ENCODE measurements at places on chromosomes 1 and 21.
A peak's percentile ranks its signal among the peaks of the same experiment; 100 is the strongest.

GRCh38 chr1:15196807-15197530, 43.4 kb downstream of the TMEM51 start:
- DNase-seq: no peak

DNA sequence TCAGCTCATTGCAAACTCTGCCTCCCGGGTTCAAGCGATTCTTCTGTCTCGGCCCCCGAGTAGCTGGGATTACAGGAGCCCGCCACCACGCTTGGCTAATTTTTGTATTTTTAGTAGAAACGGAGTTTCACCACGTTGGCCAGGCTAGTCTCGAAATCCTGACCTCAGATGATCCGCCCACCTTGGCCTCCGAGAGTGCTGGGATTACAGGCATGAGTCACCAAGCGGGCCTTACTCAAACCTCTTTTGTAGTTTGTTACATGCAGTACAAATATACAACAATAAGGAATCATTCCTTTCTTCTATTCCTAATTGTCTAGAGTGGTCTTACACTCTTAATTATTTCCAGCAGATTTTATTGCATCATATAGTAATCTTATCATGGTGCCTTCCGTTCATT, 16.6 kb downstream of the SPATA17 start:
- no peak for DNase-seq

DNA sequence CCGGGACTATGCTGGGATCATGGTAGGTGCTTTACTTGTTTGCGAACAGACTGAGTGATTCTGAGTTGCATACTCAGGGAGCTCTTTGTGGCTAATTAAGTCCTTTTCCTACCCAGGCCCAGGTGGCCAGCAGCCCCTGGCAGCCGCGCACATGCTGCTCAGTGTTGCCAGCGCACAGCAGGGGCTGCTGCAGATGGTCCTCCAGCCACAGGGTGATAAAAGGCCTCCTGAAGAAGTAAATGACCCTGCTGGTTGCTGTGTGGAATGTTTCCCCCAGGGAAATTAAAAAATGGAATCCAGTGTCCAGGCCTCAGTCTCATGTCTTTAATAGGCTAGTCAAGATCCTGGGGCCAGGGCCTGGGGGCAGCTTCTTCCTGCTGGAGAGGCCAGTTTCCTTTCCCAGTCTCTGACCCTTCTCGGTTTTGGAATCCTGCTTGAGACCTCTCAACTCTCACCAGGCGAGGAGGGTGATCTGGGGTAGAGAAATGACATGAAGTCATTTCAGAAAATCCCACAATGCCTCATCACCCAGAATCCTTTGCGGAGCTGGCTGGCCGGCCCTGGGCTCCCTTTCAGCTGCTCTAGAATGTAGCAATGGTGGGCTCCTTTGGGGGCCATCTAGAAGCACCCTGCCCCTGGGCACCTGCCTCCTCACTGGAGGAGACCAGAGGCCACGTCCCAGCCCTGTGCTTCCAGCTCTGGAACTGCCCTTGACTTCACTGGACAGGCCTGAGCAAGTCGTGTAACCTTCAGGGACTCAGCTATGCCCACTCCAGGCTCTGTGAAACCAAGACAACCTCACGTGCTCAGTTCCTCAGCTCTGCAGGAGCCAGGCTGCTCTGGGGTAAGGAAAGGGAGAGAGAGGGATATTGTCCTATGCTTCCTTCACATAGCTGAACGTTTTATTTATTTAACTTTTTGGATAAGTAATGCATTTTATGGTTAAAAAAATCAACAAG, 131.4 kb downstream of the MRPS6 start:
- DNase-seq: no peak

DNA sequence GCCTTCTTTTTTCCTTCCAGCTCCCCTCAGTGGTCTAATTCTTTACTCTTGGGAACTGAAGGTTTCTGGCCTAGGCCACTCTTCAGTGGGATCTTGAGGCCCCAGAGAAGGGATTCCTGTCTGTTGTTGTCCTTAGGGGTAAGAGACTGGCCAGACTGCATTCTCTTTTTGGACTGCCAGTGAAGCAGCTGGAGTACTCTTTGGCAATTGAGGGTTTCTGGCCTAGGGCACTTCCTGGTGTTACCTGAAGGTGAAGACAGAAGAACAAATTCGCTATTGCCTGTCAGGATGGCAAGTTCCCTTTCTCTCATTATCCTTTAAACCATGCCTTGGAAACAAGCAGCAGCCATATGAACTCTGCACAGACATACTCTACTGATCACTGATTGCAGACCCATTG, 286.6 kb upstream of the ZP4 start:
- no peak for DNase-seq

GRCh38 chr1:203636291-203636690, 9.7 kb downstream of the ATP2B4 start:
- no peak for DNase-seq

DNA sequence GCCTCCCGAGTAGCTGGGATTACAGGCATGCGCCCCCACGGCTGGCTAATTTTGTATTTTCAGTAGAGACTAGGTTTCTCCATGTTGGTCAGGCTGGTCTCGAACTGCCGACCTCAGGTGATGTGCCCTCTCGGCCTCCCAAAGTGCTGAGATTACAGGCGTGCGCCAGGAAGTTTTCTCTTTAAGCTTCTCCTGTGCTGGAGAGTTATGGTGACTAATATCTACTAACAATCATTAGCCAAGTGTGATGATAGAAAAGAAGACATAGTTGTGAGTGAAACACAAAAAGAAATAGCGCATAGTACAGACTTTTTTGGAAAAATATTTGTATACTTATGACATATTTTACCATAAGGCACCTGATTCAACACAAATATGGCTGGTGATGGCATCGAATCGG, 56.5 kb downstream of the SETD4 start:
- no peak for DNase-seq

DNA sequence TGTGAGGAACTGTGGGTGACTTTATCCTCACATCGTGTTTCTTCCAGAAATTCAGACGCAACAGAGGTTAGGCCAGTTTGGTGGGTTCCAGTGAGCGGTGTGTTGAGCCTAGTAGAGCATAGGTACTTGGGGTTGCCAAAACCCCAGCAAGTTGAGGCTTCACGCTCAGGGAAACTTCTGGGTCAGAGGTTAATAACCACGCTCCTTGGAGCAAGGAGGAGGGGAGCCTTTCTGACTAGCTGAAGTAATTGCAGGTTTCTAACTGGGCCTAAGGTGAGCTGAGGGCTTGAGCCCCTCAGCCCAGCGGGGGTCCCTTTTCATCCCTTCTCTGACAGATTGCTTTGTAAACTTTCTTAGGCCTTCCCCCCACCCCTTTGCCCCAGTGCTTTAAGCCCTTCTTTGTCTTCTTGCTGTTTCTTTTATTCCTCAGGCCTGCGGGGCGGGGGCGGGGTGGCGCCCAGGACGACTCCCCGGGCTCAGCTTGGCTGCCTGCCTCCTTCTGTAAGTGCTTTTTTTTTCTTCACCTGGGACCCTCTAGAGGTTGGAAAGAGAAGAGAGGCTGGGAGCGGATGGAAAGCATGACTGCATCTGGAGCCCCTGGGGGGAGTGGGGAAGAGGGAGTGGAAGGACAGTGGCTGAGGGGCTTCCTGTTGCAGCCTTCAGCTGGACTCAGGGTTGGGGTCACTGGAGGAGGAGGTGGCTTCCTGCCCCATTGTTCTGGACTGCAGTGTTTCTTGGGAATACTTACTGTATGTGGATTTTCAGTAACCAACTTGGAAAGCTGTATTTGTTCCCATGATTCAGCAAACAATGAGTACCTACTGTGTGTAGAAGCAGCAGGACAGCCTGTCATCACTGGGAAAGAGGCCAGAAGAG, 1.3 kb upstream of the ZNF436 start:
- peak; percentile 79 for DNase-seq

GRCh38 chr1:61904354-61904753, 162.1 kb downstream of the PATJ start:
- no peak for DNase-seq

GRCh38 chr1:47477595-47478080, 39.8 kb downstream of the FOXD2 start:
- DNase-seq: no peak

DNA sequence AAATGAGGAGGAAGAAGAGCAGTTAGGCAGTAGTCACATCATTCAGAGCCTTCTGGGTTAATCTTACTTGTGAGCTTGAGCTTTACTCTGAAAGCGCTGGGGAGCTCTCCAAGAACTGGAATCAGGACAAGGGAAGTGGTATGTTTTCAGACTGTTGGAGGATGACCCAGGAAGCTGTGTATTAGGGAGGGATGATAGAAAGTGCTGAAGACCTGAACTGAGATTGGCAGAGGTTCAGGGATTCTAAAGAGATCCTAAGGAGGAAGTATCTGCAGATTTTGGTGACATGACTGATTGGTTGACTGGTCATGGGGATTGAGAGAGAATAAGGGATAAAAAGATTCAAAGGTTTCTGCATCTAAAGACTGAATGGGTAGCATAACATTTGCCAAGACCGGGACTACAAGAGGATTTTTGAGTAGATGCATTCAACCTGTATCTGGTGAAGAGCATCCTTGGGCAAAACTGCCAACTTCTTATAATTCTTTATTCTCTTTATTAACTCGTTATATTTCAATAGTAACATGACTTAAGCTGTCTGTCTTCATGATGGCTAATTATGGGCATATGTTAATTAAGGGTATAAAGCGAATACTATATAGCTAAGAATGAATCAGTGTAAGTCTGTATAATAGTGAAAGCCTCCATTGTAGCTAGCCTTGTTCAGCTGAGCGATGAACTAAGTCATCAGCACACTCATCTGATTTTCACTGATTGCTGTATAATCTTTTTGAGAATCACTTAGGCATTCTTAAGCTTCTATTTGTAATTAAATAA, 41.8 kb downstream of the XCL1 start:
- no peak for DNase-seq

GRCh38 chr21:20642681-20643080, 355.5 kb upstream of the NCAM2 start:
- DNase-seq: no peak

Measured in femur (tissue), 1 donor.